ENCODE measurements at places on chromosomes 1 and 21.

DNA sequence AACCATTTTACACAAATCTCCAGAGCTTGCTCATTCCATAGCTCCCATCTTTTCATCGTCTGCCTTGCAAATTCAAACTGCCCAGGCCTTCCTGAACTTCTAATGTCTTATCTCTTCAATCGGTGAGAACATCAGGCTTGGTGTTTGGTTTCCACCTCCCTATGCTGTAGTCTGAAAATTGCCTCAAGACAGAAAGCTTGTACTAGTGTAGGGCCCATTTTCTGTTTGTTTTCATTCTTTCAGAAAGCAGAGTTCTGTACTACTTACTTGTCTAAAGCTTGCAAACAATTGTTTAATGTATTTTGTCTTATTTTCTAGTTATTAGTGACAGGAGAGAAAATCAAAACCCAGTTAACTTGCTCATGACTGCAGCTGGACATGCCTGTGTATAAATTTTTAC, 16.8 kb downstream of the HOOK1 start:
- no peak for DNase-seq

- no peak for DNase-seq
These were observed 103.1 kb downstream of the ENAH start for GRCh38 chr1:225549821-225550220.

- no peak for DNase-seq
These were observed 497.8 kb downstream of the TTLL7 start for GRCh38 chr1:83500987-83501591.

DNA sequence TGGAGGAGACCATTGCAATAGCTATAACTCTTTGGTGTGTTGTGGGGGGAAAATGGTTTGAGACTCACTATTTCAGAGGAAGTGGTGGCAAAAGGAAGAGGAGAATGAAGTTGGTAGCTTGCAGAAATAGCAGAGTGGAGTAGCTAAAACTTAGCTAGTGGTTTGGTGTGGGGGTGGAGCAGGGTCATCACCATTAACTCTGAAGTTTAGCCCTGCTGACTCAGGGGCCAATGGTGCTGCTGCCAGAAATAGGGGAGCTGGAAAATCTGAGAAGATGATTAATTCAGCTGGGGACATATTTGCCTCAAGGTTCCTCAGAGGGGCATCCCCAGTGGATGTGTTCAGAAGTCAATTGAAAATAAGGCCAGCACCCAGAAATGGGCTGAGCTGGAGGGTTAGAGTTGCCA, 65.4 kb downstream of the RUNX1 start:
- DNase-seq, result peak; percentile 84

GRCh38 chr21:28604946-28605537, 387.6 kb downstream of the LTN1 start:
- no peak for DNase-seq

GRCh38 chr21:42117967-42118780, 47.1 kb downstream of the UMODL1 start:
- peak; percentile 50 for DNase-seq

GRCh38 chr1:59484096-59484495, 187.2 kb downstream of the FGGY start:
- DNase-seq, result no peak

GRCh38 chr1:109509176-109510134, at the start of gene AMIGO1:
Gene AMIGO1 (minus strand): TSS chr1:109509727. CDS start chr1:109508912, 815 bp downstream.
- DNase-seq, result peak; percentile 81

DNA sequence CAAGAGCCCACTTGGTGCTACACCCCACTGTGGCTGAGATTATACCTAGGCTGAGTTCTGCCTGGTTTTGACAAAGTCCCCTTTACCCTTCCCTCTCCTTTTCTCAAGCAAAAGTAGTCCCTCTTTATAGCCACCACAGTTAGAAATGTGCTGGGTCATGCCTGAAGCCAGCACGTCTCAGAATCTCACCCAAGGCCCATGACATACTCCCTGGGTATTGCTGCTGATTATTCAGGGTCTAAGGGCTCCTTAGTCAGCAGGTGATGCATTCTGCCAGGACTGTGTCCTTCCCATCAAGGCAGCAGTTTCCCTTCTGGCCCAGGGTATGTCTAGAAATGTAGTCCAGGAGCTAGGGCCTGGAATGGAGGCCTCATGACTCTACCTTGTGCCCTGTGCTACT, 67.3 kb upstream of the COX20 start:
- no peak for DNase-seq

DNA sequence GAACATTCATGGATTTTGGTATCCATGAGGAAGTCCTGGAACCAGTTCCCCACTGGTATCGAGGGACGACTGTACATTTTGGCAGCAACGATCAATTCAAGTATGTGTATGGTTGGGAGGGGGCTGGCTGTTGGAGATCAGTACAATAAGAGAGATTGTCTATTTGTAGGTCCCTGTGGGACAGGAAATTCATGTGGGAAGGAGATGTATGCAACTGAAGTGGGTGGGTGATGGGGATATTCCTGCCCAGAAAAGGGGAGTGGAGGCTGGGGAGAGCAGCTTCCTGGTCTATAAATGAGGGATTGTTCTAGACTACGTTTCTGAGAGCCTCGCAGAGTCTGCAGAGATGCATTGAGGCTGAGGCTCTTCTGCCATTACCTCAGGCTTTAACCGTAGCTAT, 140.2 kb upstream of the MAGI3 start:
- no peak for DNase-seq

DNA sequence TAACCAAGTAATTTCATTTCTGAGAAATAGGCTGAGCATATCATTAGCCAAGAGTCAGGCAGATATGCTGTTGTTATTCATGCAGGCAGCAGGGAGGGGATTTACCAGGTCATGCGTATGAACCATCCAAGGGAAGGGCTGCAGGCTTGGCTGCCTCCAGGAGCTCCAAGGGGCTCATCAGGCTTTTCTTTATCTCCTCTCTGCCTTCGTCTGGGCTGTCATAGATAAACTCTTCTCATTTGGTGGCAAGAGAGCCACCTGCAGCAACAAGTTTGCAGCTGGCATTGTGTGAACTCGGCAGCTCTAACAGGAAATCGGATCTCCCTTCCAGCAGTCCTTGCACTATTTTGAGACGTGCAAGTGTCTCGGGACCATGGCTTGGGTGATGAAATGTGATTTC, 7.5 kb downstream of the CCDC27 start:
- DNase-seq, result no peak

DNA sequence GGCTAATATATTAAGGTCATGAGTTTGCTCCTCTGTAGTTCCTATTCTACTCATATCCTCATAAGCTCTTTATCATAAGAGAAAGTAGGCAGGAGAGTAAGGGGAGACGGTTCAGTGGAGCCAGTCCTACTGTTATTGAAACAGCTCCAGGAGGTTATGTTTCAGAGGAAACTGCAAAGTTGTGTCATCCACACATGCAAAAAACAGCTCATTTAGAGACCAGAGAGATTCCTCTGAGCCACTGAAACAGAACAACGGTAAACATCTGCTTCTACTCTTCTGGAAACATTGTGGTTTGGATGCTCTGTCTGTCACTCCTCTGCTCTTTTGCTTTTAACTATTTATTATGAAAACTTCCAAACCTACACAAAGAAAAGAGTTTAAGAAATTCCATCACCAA, 66.3 kb upstream of the PPP2R5A start:
- DNase-seq, result no peak

GRCh38 chr21:34185026-34185750, 111.8 kb downstream of the MRPS6 start:
- DNase-seq, result no peak

DNA sequence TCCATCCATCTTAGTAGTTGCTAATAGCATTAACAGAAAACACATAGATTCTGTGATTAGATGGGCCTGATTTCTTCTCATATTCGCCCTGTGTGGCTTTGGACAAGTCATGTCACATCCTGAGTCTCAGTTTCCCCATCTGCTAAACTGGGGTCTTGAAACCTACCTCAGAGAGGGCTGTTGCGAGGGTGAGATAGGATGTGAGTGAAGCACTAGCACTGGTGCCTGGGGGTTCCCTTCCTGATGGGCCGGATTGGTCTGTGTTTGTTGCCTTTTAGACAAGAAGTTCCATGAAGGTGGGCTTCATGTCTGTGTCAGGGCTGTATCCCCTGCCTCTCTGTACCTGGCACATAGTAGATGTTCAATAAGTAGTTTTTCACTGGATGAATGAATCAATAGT, 3.5 kb upstream of the MAN1C1 start:
- no peak for DNase-seq

Data from NB4 (cell line).